HuH-7.5 (cell line): ENCODE measurements at places on chromosomes 16 and 17.

DNA sequence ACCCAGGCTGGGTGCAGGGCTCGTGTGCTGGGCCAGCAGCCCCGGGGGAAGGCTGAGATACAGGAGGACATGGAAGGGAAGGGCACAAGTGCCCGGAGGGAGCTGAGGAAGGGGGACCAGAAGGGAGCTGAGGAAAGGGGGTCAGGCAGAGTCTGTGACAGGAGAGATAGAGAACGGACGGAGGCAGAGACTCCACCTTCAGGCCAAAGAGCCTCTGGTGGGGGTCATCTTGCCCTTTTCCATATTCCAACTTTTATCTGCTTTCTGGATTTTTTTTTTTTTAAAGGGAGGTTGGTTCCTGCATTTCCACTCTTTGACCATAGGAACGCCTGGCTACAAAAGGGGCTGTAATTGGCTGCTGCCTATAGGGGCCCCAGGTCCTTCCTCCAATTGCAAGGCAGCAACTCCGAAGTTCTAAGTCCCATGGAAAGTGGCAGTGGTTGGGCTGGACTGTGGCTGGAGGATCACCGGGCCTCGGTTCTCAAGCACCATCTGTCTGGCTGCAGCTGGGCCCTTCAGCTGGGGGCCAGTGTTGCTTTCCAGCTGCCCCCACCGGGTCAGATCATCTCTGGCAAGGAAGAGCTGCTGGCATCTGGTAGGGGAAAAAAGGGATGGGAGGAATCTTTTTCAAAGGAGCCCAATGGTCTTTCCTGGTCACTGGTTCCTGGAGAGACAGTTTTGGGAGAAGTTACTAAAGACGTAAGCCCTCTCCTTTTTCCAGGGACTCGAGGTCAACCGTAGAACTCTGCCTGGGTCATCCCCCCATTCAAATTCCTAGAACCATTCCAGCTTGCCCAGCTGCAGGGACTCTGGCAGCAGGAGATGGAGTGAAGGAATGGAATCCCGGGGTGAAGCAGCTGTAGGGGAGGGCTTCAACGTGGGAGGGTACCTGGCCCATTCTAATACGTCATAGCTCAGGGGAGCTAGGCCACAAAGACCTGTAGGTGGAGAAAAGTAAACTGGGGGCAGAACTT, 13.1 kb upstream of the MRPS23 start:
- DNase-seq = peak; percentile 62

- DNase-seq = no peak
These were observed 218.7 kb downstream of the NTN1 start for GRCh38 chr17:9239793-9240658.

DNA sequence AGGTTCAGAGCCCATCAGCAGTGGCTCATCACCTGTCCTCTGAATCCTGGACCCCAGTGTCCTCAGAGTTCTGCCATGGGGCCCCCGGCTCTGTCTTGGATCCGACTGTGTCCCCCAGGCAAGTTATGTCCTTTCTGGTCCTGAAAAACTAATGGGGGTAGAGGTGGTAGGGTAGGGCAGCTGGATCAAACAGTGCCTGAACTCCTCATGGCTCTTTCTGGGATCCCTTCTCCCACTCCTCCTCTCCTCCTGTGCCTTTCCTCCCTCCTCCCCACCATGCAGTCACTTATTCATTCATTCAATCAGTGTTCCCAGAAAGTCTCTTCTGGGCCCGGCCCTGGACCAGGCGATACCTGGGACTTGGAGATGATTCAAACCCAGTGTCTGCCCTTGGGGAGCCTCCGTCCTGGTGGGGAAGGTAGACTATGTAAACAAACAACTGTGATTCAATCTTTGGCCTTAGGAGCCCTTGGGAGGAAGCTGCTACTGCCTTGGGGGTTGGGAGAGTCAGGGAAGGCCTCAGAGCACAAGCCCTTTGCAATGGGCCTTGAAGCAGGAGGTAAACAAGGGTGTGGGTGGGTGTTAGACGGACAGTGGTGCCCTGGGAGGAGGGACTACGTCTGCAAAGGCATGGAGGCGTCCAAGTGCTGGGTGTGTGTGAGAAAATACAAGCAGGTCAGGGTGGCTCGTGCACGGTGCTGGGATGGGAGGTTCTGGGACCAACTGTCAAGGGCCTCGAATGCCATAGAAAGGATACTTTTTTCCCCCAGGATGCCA, 6.4 kb upstream of the FAM83G start:
- no peak for DNase-seq

- peak; percentile 95 for DNase-seq
These were observed 59.6 kb downstream of the WSB1 start for GRCh38 chr17:27353461-27354050.

DNA sequence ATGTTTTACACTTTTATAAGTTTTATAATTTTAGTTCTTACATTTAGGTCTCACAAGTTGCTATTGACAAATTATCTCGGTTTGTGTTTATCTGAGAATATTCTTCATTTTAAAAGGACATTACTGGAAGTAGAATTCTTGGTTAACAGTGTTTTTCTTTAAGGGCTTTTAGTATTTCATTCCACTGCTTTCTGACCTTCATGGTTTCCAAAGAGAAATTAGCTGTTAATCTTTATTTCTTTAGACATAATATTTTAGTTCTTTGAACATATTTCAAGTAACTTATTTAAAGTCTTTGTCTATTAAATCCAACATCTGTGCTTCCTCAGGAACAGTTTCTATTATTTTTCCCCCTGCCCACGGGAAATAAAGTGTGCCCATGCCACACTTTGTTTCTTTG, 240.1 kb upstream of the AXIN2 start:
- DNase-seq = no peak

DNA sequence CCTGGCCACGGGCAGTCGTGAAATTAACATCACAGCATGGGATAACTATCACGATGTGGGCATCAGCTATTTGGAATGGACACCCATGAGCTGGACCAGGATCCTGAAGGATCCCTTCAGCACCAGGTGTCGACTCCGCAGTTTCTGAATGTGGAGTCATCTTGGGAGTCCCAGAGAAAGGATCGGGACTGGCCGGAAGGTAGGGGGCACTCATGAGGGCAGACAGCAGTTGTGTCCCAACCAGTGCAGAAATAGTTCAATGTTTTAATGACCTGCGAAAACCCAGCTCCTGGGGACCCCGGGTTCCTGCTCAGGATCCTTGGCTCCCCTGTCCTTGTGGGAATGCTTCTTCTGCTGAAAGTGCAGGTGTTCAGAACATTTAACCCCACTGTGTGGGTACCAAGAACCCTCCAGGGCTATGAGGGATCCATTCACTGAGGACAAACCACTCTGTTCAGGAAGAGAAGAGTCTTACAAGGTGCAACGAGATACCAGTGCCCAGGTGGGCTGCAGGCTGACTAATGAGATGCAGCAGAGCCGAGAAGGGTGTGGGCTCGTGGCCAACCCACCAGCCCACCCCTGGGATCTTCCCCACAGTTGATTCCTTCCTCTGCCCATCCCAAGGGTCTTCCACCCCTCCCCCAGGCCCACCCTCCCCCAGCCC, 154.8 kb downstream of the SALL1 start:
- no peak for DNase-seq
